ENCODE measurements at places on chromosomes 7 and 10. TPM values are rescaled to one million over a fixed set of nuclear protein-coding genes. Genes with fewer than 3 reads are reported as not detected.

GRCh38 chr10:57679916-57680315, 587.8 kb downstream of the IPMK start:
- H3K27me3 ChIP-seq: no peaks in the 10 kb centered on the region
- no peaks in the 10 kb centered on the region for H3K36me3 ChIP-seq
- no peak overlapping the region for H3K27ac ChIP-seq
- H3K4me1 ChIP-seq: no peaks in the 10 kb centered on the region
- H3K4me3 ChIP-seq: no peak overlapping the region
- no peak for DNase-seq

DNA sequence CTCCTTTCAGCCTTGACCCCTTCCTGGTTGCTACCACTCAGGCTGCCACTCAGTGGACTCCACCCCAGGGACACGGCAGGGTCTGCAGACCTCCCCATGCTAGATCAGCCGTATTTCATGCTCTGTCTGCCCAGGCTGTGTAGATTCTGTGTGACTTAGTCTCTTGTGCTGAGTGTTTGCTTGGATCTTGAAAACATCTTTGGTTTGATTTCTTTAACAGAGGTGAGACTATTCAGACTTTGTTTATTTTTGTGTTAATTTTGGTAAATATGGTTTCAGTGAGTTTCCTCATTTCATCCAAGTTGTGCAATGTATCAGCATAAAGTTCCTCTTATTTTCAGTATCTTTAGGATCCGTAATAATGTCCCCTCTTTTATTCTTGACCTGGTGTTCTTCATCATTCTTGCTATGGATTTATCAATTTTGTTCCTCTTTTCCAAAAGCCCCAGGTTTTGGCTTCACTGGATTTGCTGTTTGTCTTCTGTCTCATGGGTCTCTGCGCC, 21.2 kb upstream of the PWWP2B start:
- H3K27ac ChIP-seq: no peak overlapping the region
- DNase-seq: no peak
- no peaks in the 10 kb centered on the region for H3K4me1 ChIP-seq
- H3K4me3 ChIP-seq: no peak overlapping the region
- no peaks in the 10 kb centered on the region for H3K27me3 ChIP-seq

DNA sequence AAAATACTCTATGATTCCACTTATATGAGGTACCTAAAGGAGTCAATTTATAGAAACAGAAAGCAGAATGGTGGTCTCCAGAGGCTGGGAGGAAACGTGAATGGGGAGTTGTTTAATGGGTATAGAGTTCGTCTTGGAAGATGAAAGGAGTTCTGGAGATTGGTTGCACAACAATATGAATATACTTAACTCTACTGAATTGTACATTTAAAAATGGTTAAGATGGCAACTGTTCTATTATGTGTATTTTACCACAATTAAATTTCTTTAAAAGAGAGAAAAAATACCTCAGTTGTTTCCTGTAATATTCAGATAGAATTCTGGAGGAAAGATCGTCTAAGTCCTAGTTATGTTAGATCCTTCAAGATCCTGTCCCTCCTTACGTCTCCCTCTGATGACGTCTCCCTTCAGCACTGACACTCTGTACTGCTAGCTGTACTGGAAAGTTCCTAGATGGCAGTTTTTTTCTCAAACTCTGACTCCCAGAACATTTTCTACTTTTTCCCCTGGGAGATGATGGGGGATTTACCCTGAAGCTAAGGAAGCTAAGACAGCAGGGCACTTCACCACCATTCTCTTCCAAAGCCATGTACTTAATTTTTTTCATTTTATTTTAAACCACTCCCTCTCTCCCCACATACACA, 53.2 kb upstream of the CAV2 start:
- peaks cover 19% of the 10 kb centered on the region for H3K4me1 ChIP-seq
- H3K27me3 ChIP-seq: no peaks in the 10 kb centered on the region
- H3K4me3 ChIP-seq: no peak overlapping the region
- H3K27ac ChIP-seq: peak overlapping the region; percentile 46
- H3K36me3 ChIP-seq: no peaks in the 10 kb centered on the region

DNA sequence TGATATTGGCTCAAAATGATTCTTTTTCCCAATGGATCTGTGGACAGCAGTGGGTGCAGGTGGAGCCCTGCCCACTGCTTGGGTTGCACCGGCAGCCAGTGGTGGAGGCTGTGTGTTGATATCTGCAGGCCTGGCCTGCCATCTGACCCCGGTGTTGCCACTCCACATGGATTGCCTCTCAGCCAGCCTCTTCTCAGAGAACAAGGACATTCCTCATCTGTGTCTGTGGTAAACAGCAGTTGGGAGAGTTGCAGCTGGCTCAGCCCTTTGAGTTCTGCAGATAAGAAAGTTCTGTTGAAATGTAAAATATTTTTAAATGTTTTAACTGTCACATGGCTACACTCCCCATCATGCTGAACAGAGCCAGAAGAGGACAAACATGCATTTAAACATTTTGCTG, 374.9 kb upstream of the CELF2 start:
- no peaks in the 10 kb centered on the region for H3K36me3 ChIP-seq
- H3K4me1 ChIP-seq: no peaks in the 10 kb centered on the region
- no peaks in the 10 kb centered on the region for H3K27me3 ChIP-seq
- no peak for DNase-seq

The GDF2 gene
- not detected for total RNA-seq

- no peaks in the 10 kb centered on the region for H3K36me3 ChIP-seq
- peaks cover 6% of the 10 kb centered on the region for H3K4me1 ChIP-seq
- H3K27ac ChIP-seq: no peak overlapping the region
These were observed 20.2 kb upstream of the ASL start for GRCh38 chr7:66055321-66055956.

The THNSL1 gene
- under 0.01 TPM for total RNA-seq

DNA sequence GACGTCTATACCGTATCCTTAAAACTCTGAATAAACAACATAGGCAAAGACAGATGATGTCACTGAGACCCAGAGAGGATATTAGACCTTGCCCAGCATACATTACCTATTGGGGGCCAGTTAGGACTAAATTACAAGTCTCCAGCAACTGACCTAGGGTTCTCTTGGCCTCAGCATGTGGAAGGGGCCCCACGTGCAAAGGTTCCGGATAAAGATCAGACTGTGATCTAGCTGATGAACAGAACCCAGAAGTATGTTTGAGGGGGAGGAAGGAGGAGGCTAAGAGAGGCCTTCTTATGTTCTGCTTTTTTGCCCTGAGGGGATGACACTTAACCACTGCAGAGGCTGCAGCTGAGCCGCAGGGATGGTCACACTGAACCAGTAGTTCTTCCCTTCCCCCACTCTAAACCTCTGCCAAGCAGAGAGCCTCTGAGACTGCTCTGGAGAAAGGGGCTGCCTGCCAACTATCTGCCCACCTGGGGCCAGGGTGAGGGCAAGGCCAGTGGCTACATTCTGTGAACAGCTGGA, 24.0 kb upstream of the KMT2C start:
- no peak for DNase-seq
- no peaks in the 10 kb centered on the region for H3K36me3 ChIP-seq
- peak overlapping the region; percentile 19 for H3K4me3 ChIP-seq
- peaks cover 25% of the 10 kb centered on the region for H3K4me1 ChIP-seq
- no peaks in the 10 kb centered on the region for H3K27me3 ChIP-seq

DNA sequence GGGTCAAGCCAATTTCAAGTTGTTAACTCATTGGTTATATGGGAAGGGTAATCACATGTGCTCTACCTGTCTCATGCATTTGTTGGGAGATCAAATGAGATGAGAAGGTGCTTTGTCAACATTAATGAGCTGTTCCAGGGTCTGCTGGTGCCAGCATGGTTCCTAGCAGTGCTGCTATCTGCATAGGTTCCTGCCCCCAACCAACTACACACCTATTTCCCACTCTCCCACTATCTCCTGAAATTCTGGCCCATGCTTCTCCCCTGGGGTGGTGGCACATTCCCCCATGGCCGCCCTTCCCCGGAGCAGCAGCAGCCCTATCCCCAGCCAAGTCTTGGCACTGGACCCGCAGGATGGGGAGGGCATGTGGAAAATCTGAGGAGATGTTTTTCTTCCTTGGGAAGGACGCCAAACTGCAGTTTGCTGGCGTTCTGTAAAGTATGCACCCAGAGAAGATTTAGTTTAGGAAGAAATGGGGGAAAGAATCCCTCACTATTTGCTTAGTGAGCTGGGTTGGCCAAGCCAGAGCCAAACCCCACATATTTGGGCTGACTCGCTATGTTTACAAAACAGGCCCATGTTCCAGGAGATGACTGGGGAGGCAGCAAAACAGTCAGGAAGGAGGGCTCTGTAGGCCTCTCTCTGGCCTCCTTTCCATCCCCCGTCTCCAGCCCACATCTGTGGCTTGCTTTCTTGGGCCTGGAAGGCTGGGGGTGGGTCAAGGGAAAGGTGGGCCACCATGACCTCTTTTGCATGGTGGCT, 42.5 kb downstream of the PPP1R3C start:
- peak overlapping the region; percentile 77 for H3K27ac ChIP-seq
- no peaks in the 10 kb centered on the region for H3K27me3 ChIP-seq
- H3K4me1 ChIP-seq: peaks cover 68% of the 10 kb centered on the region

The FXYD4 gene
- total RNA-seq: not detected

DNA sequence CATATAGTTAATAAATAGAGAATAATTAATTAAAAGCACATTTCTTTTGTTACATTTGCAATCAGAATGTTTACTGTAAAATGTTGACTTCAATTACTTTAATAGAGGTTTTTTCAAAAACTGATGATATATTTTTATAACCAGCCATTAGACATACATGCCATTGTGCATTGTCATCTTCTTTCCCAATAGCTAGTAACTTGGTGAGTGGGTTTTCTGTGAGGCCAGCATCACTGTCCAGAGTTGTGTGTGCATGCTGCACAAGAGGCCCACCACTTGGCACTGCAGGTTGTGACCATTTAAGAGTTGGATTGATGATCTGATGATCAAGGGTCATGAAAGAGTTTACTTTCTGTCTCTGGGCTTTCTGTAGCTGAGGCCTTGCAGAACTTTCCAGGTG, 46.5 kb downstream of the TFEC start:
- H3K4me3 ChIP-seq: no peak overlapping the region
- H3K27me3 ChIP-seq: no peaks in the 10 kb centered on the region
- H3K36me3 ChIP-seq: no peaks in the 10 kb centered on the region
- DNase-seq: no peak

The OR2A12 gene
- total RNA-seq: not detected

DNA sequence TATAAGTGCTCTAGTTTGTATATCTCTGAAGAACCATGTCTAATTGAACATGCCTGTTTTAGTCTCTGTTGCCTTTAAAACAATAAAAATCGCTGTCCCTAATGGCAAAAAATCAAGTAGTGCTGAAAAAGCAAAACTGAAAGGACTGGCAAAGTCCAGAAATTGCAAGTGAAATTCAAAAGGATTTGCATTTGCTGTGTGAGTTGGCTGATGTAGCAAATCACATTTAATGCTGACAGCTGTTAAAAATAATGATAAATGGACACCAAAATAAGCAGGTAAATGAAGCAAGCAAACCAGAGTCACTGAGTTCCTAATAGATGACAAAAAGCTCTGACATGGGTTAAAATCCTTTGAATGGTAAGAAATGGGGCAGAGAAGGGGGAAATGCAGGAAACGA, 874.1 kb downstream of the GRM8 start:
- H3K27me3 ChIP-seq: no peaks in the 10 kb centered on the region
- DNase-seq: no peak
- no peaks in the 10 kb centered on the region for H3K4me1 ChIP-seq

DNA sequence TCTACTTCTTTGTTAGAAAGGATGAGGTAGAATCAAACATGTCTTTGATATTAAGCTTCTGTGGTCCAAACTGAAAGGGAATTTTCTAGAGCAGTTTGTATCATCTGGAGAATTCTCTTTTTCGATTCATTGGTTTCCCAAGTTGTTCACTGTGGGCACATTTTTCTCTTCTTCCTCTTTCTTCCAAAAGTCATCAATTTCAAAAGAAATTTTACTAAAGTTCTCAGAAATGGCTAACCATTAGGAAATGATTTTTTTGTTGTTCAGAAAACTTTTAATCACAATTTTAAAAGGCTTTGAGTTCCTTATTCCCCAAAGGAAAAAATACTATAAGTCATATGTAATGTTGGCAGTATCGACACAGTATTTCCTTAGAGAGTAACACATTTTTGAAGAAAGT, 28.3 kb upstream of the CCDC6 start:
- H3K27ac ChIP-seq: no peak overlapping the region
- DNase-seq: no peak
- H3K4me3 ChIP-seq: no peak overlapping the region
- H3K4me1 ChIP-seq: no peaks in the 10 kb centered on the region

- H3K4me1 ChIP-seq: no peaks in the 10 kb centered on the region
- H3K4me3 ChIP-seq: no peak overlapping the region
- no peaks in the 10 kb centered on the region for H3K36me3 ChIP-seq
These were observed 44.1 kb upstream of the ADO start for GRCh38 chr10:62760401-62760800.

DNA sequence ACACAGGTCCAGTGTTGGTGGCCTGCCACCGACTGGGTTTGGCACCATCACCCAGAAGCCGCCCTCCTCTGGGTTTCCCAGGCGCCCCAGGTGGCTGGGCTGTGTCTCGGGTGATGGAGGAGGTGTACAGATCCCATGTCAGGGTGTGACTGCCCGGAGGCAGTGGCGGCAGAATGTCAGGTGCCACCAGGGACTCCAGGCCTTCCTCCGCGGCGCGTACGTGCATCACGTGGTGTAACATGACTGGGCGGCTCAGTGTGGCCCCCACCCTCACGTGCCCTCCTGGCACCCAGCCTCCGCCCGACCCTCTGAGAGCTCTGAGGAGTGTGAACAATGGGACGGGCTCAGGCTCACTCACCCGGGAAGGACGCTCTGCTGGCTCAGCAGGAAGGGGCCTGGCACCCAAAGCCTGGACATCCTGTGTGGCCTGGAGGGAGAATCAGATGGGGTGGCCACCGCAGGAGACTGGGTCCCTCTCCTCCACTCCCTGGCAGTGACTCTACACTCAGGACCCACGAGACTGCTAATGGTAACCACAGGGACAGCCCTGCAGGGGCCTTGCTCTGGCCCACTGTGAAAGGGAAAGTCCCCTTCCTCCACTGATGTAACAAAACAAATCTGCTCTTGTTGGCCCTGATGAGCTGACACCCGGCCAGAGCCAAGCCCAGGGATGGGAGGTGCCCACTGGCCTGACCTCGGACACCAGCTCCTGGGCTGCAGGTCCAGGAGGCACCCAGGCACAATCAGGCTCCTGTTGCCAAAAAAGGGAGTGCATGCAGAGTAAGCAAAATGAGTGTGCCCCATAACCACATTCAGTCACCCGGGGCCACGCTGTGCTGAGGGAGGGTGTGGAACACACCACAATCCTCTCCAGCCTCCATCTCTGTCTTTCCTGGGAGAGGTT, 164.8 kb downstream of the PRKAG2 start:
- peak overlapping the region; percentile 41 for H3K27ac ChIP-seq
- H3K4me1 ChIP-seq: peaks cover 31% of the 10 kb centered on the region
- no peaks in the 10 kb centered on the region for H3K27me3 ChIP-seq
- no peaks in the 10 kb centered on the region for H3K36me3 ChIP-seq

DNA sequence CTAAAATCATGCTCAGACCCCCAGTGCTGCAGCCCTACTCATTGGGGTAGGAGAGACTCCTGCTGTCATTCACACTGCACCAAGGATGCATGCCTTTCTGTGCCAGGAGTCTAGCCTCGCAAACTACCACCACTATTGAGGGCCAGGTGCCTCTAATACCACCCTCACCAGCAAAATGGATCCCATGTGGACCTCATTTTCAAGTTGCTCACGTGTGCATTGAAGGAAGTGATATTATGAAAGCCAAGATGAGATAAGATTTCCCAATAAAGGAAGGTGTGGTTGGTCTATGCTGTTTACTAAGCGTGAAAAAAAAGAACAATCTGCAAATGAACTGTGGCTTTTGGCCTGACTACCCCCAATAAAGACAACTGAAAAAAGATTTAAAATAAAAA, 7.2 kb upstream of the LAMTOR4 start:
- H3K27ac ChIP-seq: peak overlapping the region; percentile 47
- DNase-seq: peak; percentile 39
- H3K4me1 ChIP-seq: peaks cover 13% of the 10 kb centered on the region
- no peaks in the 10 kb centered on the region for H3K27me3 ChIP-seq
- no peaks in the 10 kb centered on the region for H3K36me3 ChIP-seq

The TSPAN15 gene
- 81.1 TPM for total RNA-seq
